ENCODE measurements at places on chromosomes 3 and 15.

- no peaks in the 10 kb centered on the region for H3K4me1 ChIP-seq
- no peak for DNase-seq
- H3K27ac ChIP-seq, result no peak overlapping the region
- no peak overlapping the region for H3K4me3 ChIP-seq
- no peaks in the 10 kb centered on the region for H3K36me3 ChIP-seq
Measured at GRCh38 chr3:54294214-54294613, 171.9 kb downstream of the CACNA2D3 start.

GRCh38 chr3:74590620-74591262 is 23.7 kb downstream of the CNTN3 start:
- no peaks in the 10 kb centered on the region for H3K36me3 ChIP-seq
- H3K27ac ChIP-seq, result no peak overlapping the region
- no peaks in the 10 kb centered on the region for H3K27me3 ChIP-seq
- no peaks in the 10 kb centered on the region for H3K4me1 ChIP-seq
- H3K4me3 ChIP-seq, result no peak overlapping the region

DNA sequence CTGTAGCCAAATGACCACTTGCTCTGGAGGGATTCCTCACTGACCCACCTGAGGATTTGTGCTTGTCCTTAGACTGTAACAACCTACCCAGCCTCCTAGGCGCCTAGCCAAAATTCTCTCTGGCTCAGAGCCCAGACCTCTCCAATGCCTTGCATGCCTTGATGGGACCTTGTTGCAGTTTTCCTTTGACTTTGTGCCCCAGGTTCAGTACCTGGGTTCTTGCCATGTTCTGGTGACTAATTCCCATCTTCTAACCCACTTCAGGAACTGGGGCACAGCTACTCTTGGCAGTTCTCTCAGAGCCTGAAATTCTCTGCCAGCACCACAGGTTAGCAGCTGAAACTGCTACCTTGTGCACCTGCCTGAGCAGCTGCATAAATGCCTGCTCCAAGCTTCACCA is 27.0 kb upstream of the UBE3A start:
- H3K4me3 ChIP-seq, result no peak overlapping the region
- H3K36me3 ChIP-seq, result no peaks in the 10 kb centered on the region
- DNase-seq, result no peak
- no peaks in the 10 kb centered on the region for H3K27me3 ChIP-seq
- H3K4me1 ChIP-seq, result no peaks in the 10 kb centered on the region

GRCh38 chr3:116153174-116153573 is 292.1 kb downstream of the LSAMP start:
- no peak overlapping the region for H3K27ac ChIP-seq
- no peak overlapping the region for H3K4me3 ChIP-seq
- H3K36me3 ChIP-seq, result no peaks in the 10 kb centered on the region
- H3K27me3 ChIP-seq, result no peaks in the 10 kb centered on the region

GRCh38 chr3:189202583-189202982 is 30.8 kb downstream of the TPRG1 start:
- no peaks in the 10 kb centered on the region for H3K4me1 ChIP-seq
- no peaks in the 10 kb centered on the region for H3K36me3 ChIP-seq
- no peak for DNase-seq
- no peak overlapping the region for H3K27ac ChIP-seq
- no peak overlapping the region for H3K4me3 ChIP-seq

DNA sequence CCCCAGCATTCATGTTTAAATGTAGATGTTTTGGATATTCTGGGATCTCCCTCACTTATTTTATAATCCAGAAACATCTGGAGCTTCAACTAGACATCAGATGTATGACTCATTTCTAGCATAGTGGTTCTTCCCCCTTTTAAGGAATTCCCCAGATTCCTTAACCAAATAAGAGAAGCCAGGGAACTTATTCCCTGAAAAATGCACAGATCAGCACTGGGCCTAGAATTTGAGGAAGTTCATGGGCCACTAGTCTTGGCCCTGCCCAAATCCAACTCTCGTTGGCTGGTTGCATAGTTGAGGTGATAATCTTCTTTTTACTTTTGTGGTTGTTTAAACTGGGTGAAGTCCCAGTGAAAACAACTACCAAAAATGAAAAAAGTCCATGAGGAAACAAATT is 20.4 kb downstream of the RARRES1 start:
- H3K4me1 ChIP-seq, result no peaks in the 10 kb centered on the region
- no peak overlapping the region for H3K4me3 ChIP-seq

DNA sequence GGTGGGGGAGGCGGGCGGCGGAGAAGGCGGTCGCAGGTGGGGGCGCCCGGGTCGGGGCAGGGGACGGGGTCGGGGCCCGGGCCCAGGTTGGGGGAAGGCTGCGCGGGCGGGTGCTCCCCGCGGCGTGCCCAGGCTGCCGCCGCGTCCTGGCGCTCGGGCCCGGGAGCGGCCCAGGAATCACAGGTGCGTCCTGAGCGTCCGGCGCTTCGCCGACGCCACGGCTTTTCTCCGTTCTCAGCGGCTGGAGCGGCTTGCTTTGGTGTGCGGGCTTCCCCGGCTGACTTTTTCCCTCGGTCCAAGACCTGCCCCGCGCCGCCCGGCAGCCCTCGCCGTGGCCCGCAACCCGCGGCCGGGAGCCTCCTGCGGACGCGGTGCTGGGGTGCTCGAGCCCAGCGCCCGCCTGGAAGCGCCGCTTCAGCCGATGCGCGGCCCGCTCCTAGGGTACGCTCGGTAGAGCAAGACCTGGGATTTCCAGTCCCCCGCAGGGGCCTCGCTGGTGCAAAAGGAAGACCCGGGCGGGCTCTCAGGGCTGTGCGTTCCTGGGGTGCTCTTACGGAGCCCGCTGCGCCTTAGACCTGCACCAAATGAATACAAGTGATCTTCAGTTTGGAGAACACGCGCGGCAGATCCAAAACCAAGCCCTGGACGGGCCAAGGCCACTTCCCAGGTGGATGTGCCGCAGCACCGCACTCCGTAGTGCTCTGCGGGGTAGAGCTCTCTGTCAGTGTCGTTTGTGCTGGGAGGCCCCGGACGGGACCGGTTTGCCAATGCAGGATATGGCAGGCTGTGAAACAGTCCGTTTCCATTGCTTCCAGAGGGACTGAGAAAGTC is 639 bp downstream of the NIPA1 start:
- peak overlapping the region; percentile 62 for H3K27ac ChIP-seq
- no peak for DNase-seq
- no peaks in the 10 kb centered on the region for H3K36me3 ChIP-seq
- H3K4me3 ChIP-seq, result peak overlapping the region; percentile 70

GRCh38 chr3:127673191-127674100 is 694 bp downstream of the ABTB1 start:
- H3K4me1 ChIP-seq, result peaks cover 18% of the 10 kb centered on the region
- H3K27me3 ChIP-seq, result no peaks in the 10 kb centered on the region
- peak overlapping the region; percentile 69 for H3K4me3 ChIP-seq
- peak; percentile 31 for DNase-seq

- no peaks in the 10 kb centered on the region for H3K27me3 ChIP-seq
- no peak overlapping the region for H3K4me3 ChIP-seq
- DNase-seq, result no peak
- no peak overlapping the region for H3K27ac ChIP-seq
- H3K4me1 ChIP-seq, result no peaks in the 10 kb centered on the region
- H3K36me3 ChIP-seq, result no peaks in the 10 kb centered on the region
Measured at GRCh38 chr3:96039632-96040031, 774.8 kb upstream of the EPHA6 start.
